GM12892 (cell line): ENCODE measurements at places on chromosomes 12 and 14.

- no peak for DNase-seq
Observed at GRCh38 chr14:34013721-34014060, 62.8 kb upstream of the EGLN3 start.

DNA sequence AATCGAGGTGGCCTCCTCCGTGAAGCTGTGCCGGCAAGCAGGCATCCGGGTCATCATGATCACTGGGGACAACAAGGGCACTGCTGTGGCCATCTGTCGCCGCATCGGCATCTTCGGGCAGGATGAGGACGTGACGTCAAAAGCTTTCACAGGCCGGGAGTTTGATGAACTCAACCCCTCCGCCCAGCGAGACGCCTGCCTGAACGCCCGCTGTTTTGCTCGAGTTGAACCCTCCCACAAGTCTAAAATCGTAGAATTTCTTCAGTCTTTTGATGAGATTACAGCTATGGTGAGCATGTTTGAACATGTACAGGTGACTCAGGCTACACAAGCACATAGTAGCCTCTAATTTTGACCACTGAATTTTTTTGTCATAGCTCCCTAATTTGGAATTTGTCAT is 59.7 kb downstream of the ATP2A2 start:
- DNase-seq, result no peak

- DNase-seq, result no peak
Observed at GRCh38 chr12:678747-679712, 15.8 kb upstream of the NINJ2 start.

DNA sequence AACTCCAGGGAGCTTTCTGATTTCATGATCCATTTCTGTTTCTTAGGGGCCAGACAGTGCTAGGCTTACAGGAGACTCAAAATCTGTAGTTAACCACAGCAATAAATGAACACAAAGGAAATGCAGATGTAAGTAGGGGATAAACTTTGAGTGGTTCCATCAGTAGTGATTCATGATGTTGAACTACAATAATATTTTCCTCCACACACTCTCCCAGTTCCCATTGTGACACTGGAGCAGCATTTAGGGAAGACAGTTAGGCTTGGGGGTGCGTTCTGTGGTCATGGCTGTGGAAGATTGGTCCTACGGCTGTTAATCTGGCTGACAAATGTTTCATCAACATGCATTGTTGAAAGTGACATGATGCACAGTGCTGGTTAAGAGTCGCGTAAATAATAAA is 66.9 kb downstream of the HMGA2 start:
- no peak for DNase-seq

DNA sequence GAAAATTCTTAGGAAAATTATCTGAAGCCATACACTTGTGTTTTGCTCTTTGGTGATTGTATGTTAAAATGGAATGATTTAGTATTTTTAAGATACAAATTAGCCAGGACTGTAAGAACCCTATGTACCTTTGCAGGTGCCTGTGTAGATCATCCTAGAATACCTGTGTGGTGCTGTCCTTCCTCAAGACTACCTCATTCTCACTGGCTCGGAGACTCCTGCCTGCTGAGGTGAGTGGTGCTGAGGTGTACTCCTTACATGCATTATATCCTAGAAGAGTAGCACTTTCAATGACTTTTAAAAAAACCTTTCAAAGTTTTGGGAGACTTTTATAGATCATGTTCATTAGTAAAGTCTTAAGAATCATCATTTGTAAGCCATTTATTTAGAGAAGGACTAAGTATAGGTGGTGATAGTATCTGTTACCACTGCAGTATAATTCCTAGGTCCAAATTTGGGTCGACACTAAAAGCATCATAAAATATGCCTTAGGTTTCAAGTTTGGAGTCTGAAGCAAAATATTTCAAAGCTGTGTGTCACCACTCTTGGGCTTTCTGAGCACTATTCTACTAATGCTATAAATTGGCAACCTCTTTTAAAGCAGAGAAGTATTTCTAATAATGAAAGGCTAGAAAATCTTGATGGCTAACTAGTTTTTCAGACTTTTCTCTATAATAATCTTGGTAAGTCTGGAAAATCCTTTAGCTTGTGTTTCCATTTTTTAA is 36.6 kb downstream of the RASSF8 start:
- no peak for DNase-seq

DNA sequence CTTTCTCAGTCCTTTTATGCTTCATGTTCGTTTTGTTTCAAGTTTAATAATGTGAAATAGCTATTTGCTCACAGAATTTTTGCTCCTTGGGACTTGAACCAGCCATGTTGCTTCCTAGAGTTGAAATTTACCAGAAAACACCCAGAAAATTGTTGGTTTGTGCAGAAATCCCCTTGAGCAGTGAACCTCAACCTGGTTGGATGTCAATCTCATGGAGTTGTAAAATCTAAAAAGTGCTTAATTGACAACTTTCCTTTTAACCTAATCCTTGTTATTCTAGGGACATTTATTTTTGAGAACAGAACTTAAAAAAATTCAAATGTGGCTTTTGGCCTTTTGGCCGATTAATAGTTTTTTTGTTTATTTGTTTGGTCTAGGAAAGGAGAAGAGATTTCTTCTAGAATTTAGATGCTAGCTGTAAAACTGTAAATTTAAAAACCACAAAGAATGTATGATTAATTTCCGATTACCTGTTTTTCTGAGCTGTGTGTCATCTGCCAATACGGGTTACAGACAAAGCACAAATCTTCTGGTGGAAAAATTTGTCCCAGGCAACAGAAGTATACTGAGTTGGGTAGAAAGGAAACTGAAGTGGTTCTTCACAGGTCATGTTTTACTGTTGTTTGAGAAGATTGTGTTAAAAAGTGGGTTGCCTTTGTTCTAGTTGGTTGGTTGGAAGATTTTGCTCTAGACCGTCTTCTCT is 154.4 kb downstream of the FUT8 start:
- DNase-seq, result no peak

DNA sequence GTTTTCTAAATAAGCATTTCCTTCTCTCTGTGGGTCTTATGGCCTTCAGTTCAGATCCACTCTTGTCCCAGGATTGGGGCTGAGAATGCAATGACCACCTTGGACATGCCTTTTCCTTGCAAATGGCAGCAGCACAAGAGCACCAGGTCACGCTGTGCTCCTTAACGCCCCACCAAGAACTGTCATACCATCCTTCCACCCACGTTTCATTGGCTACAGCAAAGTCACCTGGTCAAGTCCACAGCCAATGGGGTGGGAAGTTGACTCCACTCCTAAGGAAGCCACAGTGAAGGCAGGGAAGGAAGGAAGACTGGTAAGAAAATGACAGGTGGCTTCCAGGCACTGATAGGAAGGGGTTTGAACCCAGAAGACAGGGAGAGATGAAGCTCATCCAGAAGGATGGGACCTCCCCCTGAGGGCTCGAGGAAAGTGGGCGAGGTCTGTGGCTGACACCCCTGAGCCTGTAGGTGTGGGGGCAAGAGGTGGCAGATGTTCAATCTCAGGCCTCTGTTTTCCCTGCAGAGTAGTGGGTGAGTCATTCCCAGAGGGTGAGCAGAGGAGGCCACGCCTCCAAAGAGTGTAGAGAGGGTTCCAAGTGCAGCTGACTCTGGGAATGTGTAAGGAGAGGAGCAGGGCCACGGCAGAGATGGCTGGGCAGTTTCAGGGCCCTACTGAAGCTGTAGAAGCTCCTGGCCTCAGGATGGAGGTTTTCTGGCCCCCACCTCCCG is 113.5 kb upstream of the VRK1 start:
- no peak for DNase-seq

DNA sequence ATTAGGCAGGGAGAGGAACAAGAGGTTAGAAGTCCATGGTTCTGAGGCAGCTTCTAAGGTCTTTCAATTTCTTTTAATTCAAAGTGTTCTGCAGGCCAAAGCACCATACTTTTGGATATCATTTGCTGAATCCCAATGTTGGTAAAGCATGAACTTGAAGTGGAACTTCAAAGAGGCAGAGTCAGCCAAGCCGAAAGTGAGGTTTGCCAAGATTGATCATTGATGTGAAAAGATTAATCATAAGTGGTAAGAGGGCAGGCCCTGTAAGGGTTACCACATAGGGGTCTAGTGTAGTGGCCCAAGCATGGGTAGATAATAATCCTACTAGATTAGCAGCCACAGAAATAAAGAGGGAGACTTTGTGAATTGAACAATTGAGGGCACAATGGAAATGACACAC is 191.7 kb upstream of the DIO2 start:
- DNase-seq, result no peak

DNA sequence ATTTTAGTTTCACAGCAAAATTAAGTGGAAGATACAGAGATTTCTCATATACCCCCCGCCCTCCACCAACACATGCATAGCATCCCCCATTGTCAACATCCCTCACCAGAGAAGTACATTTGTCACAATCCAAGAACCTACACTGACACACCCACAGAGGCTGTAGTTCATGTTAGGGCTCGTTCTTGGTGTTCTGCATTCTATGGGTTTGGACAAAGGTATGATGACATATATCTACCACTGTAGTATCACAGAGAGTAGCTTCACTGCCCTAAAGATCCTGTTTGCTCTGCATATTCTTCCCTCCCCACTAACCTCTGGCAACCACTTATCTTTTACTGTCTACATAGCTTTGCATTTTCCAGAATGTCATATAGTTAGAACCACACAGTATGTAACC is 444.6 kb upstream of the DCN start:
- no peak for DNase-seq

GRCh38 chr14:60510254-60510950 is 1.5 kb downstream of the SIX6 start:
- no peak for DNase-seq

- no peak for DNase-seq
Observed at GRCh38 chr14:99524091-99524661, 43.0 kb downstream of the CCNK start.

- no peak for DNase-seq
Observed at GRCh38 chr14:54643696-54644176, 76.8 kb downstream of the SAMD4A start.

DNA sequence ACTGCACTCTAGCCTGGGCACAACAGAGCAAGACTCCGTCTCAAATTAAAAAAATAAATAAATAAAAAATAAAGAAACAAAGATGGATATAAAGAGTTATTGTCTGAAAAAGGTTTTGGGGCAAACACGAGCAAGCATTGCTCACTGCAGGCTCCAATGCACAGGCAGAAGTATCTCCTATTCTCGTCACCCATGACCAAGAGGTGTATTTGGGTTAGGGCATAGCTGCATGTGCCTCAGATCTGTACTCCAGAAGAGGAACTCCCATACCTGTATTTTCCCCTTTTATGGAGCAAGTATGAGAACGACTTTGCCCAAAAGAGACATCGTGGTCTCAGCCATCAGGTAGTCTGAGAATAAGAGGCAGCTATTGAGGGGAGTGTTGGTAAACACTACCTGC is 10.2 kb upstream of the TCP11L2 start:
- DNase-seq, result no peak

- DNase-seq, result no peak
Observed at GRCh38 chr14:20632448-20632830, 9.1 kb downstream of the OR6S1 start.

DNA sequence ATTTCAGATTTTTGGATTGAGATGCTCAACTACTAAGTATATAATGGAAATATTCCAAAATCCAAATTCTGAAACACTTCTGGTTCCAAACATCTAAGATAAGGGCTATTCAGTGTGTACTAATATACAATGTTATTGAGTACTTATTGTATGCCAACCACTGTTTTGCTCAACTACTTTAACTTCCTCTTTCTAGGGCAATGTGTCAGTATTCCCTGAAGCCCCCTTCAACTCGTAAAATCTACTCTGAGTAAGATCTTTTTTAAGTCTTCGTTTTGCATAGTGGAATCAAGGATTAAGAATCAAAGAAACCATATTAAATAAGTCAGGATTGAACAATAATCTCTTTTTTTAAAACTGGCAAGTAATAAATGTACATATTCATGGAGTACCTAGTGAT is 45.5 kb downstream of the SPATA7 start:
- no peak for DNase-seq

DNA sequence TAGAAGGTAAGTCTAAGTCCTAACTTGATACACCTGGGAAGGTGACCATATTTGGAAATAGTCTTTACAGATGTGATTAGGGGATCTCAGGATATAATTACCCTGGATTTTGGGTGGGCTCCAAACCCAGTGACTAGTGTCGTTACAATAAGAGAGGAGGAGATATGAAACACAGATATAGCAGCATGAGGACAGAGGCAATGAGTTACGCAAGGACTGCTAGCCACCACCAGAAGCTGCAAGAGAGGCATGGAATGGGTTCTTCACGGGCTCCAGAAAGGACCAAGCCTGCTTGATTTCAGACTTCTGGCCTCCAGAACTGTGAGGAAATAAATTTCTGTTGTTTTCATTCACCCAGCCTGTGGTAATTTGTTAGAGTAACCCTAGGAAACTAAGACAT is 28.6 kb downstream of the FGFR1OP2 start:
- DNase-seq, result no peak

DNA sequence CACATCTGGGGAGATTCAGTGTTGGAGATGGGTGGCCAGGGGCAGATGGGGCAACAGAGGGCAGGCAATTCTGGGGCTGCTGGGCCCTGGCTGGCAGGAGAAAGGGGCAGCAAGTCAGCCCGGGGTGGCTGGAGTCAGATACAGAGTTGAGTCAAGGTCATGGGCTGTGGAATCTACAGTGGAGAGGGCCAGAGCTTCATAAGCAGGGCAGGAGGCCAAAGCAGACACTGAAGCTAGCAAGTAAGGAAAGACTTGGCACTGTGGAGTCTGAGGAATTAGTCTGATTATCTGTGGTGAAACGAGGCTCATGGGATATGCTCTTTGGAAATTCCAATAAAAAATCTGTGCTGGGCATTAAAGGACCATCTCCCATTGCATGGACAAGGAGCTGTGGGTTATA is 95.5 kb downstream of the TMX1 start:
- no peak for DNase-seq

GRCh38 chr12:2553388-2554126 is 241.2 kb upstream of the FKBP4 start:
- DNase-seq, result no peak

DNA sequence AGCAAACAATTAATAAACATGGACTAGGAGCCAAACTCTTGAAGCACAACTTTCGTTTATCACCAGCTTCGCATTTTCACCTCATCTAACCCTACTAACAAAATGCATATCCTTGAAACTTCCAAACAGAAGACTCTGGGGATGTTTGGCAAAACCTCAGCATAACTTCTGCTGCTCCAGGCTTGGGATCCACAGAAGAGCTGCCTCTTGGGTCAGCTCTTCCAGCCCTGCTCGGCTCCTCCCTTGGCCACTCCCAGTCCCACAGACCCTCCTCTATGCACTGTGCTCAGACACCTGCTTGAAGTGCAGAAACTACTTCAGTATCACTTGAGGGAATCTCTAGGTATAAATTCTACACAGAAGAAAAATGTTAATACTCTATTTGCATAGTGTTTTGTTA is 110.0 kb upstream of the AMIGO2 start:
- no peak for DNase-seq

DNA sequence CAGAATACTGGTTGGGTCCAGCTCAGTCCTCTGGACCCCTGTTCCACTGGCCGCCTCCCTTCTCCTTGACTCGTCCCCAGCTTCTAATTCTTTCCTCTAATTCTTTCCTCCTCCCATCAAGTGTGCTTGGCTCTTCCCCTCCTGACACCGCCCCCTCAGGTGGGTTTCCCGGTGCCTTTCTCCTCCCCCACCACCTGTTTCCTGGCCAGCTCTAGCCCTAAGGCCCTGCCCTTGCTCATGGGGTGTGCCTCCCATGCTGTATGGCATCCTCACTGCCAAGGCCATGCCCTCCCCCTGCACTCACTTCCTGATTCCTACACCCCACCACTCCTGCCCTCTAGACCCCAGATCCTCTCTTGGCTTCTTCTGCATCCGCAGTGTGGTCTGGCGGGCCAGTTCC is 12.1 kb upstream of the EML1 start:
- no peak for DNase-seq
